ENCODE measurements at places on chromosomes 4 and X.

GRCh38 chr4:41976775-41977516 is 4.6 kb upstream of the DCAF4L1 start:
- DNase-seq = no peak

- no peak for DNase-seq
These were observed 78.6 kb upstream of the PNPLA4 start for GRCh38 chrX:8005678-8006347.

DNA sequence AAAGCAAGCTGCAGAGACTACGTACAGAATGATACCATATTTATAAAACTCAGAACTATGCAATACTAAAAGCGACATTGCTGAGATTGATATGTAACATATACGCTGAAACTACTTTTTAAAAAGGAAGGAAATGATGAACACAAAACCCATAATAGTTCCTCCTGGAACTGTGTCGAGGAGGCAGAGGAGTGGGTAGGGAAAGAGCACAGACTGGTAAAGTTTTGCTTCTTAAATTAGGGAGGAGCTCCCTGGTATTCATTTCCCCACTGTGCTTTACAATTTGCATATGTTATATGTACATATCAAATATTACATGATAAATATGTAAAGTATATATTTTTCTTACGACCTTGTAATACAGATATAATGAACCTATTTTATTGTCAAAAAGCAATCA is 13.9 kb downstream of the UFSP2 start:
- no peak for DNase-seq

DNA sequence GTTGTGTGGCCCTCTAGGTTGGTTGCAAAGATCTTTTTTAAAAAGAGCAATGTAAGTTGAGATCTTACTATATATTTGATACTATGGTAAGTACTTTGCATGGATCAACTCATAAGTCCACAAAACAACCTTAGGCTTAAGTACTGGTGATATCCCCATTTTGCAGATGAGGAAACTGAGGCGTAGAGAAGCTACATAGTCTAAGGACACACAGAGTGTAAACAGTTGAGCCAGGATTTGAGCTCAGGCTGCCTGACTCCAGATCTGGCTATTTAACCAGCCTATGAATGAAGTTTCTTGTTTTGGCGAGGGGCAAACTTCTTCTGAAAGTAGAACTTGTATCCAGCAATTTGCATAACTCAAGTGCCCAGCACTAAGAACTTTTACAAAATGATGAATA is 38.6 kb upstream of the STX18 start:
- no peak for DNase-seq

DNA sequence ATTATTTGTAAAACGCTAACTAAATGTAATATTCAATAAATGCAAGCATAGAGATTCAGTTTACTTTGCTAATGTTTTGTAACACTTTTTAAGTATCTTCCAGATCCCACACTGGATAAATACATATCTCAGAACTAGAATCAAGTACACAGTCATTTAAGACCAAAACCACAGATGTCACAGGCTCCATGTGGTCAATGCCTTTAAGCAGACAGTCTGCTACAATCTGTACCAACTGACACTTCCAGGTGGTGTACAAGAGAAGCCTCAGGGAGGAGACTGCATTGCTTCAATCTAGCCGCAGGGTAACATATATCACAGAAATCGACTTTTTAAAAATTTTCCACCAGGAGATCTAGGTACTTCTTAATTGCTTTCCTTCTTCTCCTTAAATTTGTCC is 229.6 kb upstream of the DIAPH2 start:
- DNase-seq = no peak

DNA sequence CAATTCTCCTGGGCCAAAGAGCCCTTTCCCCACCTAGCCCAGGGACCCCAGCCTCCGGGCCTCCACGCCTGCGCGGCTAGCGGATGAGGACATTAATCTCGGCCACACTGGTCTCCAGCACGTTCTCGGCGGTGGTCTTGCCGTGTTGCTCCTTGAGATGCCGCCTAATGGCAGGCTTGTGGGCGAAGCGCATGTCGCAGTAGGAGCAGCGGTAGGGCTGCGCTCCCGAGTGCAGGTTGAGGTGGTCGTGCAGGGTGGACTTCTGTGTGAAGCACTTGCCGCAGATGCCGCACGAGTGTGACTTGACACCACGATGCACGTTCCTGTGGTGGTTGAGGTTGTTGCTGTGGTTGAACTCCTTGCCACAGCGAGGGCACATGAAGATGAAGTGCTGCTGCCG is 72.1 kb downstream of the UBE2K start:
- DNase-seq = no peak

DNA sequence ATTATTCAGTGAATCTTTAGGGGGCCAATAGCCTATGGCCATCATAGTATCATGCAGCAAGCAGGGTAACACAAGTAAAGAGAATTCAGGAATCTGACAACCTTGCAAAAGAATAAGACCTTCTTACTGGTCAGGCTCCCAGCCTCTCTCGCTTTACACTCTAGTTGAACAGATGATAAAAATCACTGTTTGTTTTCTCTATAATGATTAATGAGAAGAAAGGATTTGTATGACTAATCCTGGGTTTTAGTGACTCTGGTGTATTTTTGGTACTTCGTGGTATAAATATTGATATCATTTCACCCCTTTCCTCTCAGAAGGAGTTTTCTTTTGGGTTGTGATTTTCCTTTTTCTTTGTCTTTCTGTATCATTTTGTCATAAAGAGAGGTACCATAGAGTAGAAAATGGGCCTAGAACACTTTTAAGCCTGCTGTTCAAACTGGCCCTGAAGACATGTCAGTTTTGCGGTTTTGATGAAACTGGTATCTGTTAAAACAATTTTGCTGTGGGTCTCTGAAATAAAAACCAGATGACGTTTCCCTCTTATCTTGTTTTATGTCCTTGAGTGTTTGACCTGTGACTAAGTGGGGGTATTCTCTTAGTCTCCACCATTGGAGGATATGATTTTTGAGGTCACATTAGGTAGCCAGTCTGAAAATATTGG is 294.9 kb upstream of the TBX22 start:
- DNase-seq = no peak

DNA sequence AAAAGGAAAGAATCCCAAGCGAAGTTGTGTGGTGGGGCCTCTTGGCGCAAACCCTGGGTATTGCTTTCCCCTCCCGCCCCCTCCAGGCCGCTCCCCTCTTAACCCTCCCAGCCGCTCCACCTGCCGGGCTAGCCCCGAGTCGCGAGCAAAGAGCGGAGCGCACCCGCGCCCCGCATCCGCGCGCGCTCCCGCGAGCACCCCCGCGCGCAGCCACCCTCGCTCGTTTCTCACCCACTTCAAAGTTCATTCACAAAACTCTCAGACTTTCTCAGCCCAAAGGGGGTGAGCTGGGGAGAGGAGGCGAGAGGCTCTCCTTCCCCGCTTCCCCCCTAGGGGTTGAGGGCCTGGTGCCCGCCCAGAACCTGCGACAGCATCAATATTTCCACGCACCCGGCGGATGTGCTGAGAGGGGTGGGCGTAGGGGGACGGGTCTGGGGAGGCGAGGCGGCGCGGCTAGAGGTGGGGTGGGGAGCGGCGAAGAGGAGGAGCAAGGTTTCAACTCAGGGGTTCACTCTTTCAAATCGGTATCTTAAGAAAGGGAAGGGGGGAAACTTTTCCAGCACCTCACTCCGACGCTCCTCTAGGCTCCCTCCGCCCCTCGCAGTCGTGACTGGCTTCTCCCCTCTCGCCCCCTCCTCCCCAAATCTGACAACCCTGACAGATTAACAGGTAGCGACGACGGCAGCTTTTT is 1.8 kb downstream of the MAML3 start:
- peak; percentile 93 for DNase-seq

GRCh38 chr4:158018221-158018830 is 154.5 kb downstream of the GASK1B start:
- DNase-seq = no peak

GRCh38 chr4:183589461-183590099 is 69.4 kb downstream of the RWDD4 start:
- no peak for DNase-seq

DNA sequence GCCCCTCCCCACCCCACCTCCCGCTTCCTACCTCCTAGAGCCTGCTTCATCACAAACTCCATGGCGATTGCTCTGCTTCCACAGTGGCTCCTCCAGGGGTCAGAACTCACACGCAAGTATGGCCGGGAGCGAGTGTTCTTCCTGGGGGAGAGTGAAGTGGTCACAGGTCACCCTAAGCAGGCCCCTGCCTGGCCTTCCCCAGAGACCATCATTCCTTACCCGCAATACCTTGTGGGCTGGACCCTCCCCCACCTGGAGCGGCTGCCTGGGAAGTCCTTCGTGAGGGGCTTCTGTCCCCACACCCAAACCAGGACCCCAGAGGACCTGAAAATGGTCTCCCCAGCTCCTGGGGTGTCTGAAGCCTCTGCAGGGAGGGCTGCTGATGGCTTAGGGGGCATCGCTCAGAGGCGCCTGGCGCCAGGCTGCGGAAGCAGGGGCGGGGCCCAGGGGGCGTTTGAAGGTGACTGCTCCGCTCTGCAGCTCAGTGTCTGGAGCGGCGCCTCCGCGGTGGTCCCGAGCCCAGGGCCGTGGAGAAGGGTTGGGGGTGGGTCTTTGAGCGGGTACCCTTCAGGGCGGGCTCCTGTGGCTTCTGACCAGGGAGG is 1.4 kb downstream of the CPLX1 start:
- DNase-seq = no peak

GRCh38 chr4:113435893-113436292 is 325.6 kb downstream of the CAMK2D start:
- peak; percentile 3 for DNase-seq

DNA sequence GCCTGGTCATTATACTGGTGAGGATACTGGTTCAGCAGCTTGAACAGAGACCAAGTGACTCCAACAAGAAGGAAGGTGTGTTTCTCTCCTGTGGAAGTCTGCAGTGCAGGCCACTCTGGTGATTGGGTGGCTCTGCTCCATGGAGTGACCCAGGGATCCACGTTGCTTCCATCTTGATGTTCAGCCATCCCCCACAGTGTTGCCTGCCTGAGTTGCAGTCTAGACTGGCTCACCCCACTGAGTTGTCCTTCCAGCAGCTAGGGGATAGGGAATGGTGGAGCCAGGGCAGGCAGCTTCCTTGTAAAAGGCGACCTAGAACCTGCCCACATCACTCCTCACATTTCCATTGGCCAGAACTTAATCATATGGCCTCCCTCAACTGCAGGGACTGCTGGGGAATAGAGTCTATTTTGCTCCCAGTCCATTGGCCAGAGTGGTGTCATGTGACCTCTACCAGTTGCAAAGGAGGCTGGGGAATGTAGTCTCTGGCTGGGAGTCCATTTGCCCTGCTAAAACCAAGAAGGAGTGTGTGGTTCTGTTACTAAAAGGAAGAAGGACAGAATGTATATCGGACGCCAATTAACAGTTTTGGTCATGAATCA is 8.0 kb downstream of the MAN2B2 start:
- DNase-seq = no peak

DNA sequence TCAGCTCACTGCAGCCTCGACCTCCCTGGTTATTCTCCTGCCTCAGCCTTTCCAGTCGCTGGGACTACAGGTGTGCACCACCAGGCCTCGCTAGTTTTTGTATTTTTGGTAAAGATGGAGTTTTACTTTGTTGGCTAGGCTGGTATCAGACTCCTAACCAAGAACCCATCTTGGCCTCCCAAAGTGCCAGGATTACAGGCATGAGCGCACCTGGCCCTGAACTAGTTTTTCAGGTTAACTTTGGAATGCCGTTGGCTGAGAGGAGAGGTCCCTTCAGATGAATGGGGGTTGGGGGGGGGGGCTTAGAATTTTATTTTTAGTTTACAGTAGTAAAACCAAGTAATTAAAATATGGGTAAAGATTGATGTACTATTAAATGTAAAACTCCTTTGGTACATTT is 23.4 kb upstream of the CWH43 start:
- DNase-seq = no peak

DNA sequence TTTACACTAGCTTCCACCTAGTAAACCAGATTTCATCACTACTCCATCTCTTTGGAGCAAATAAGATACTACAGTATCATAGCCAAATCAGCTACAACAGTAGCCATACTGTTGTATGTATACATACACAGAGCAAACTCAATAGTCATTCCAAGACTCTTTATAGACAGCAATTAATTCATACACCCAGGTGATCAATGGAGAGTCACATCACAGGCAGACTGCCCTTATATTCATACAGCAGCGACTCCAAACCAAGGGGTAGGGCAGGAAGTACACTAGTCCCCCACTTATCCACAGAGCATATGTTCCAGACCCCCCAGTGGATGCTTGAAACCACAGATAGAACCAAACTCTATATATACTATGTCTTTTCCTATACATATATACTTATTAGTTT is 76.6 kb downstream of the FBXW7 start:
- no peak for DNase-seq

GRCh38 chr4:81421346-81422218 is 50.1 kb downstream of the RASGEF1B start:
- no peak for DNase-seq

GRCh38 chr4:82629238-82630000 is 67.6 kb upstream of the TMEM150C start:
- no peak for DNase-seq

GRCh38 chr4:67680581-67681222 is 20.3 kb downstream of the UBA6 start:
- no peak for DNase-seq

- DNase-seq = no peak
These were observed 151.1 kb upstream of the MAMLD1 start for GRCh38 chrX:150211988-150212387.

DNA sequence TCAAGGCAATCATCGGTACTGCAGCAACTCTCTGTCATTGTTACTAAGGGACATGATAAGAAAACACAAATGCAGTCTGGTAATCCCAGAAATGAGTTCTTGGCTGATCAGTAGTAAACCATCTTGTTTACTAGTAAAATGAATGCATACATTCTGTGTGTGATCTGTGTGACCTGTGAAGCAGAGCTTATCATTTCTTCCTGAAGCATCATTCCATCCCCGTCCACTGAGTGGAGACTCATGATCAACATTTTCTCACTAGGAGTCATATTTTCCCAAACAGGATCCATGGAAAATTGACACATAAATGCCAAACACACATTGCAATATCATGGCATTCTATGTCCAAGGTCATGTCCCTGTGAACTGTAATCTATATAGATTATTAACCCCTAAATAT is 226.1 kb downstream of the ANKRD50 start:
- no peak for DNase-seq

DNA sequence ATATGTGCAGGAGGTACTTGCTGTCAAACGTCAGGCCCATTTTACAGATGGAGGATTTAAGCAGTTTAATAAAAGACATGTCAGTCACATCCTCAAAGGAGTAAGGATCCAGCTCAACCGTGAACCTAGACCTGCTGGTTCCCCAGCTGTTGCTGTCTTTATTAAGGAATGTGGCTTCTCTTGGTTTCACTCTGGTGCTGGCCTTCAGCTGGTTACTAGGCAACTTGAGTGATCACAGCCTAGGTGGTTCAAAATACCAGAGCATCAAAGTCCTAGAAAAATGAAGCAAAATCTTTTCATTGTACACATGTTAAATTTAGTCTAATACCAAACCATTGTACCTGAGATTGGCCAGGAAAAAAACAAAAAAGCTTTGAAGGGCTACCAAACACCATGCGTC is 32.7 kb upstream of the GLRA2 start:
- DNase-seq = no peak

DNA sequence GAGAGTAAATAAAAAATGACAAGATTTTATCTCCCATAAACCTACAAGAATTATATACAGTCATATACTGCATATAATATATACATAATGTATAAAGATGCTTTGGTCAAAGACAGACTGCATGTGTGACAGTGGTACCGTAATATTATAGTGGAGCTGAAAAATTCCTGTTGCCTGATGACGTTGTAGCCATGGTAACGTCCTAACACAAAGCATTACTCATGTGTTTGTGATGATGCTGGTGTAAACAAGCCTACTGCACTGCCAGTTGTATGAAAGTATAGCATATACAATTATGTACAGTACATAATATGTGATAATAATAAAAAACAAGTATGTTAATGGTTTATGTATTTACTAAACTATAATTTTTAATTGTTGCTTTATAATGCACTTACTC is 245.2 kb upstream of the CENPE start:
- no peak for DNase-seq
